ENCODE measurements at places on chromosomes 2 and 18.

DNA sequence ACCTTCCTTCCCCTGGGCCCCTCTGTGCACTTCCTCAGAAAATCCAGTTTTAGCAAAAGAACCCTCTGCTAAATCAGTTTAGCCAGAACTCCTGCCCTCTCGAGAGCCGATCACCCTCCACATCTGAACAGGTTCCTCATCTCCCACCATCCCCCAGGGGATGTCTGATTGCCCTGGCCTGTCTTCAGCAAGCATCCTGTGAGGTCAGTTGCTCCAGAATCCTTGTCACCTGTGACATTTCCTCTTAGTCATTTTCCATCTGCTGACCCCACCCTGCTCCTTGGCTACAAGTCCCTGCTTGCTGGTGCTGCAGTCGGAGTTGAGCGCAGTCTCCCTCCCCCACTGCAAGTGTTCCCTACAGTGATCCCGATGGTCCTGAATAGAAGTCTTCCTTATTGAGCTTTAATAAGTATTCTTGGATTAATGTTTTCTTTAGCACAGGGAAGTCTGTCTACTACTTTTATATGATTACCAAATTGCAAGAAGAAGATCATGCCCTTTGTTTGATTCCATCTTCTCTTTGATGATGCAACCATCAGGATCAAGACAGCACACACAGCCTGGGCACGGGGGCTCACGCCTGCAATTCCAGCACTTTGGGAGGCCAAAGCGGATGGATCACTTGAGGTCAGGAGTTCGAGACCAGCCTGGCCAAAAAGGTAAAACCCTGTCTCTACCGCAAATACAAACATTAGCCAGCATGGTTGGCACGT is 30.9 kb upstream of the UBE2F start:
- DNase-seq = no peak

GRCh38 chr18:27778441-27778840 is 398.5 kb downstream of the CDH2 start:
- DNase-seq = no peak

DNA sequence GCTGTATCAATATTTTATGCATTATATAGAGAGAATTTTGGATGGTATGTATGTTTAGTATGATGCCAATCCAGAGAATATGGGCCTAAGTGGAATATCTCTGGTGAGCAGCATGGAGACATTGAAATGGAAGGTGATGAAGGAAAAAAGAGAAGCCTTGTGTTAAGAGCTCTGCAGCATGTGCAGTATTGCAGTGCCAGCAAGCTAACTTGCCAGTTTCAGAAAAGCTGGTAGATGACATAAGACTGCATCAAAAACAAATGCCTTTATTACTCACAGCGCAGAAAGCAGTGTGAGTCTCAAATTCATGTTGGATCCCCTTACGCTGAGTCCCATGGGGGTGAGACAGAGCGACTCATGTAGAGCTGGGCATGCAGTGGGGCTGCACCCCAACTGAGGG is 280.2 kb downstream of the CTNNA2 start:
- no peak for DNase-seq

DNA sequence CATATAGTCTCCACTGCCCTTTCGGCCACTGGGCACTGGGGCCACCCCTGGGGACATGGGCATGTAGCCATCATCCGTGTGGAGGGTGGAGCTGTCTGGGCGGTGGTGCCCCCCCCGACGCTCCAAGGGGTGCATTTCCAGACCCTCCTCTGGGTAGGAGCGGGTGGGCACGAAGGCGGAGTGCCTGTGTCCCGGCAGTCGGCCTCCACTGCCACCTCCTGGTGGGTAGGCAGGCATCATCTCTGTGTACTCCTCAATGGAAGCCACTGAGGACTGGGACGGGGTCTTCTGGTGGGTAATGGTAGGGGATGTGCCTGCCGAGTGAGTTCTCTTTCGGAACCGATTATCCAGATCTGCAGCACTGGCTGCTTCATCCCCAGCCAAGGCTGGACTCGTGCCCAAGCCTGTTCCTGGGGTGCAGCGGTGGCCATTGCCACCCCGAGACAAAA is 2.8 kb downstream of the IRS1 start:
- DNase-seq = no peak

DNA sequence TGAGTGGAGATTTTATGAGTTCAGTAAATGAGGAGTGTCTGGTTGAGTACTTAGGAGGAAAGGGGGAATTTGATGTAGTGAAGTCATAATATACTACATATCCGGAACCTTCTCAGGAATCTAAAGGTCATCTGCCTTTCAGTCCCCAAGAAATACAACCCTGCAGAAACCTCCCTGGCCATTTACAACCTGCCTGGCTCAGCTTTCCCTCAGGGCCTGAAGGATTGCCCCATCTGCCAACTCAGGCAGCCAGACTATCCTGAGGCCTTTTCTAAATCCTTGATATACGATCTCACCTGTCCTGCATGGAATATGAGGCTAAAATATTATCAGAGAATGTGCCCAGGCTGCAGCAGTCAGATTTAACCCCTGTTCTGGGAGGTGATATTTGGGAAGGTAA is 165.4 kb upstream of the SPOPL start:
- DNase-seq = no peak

GRCh38 chr2:207828361-207829057 is 58.8 kb upstream of the FZD5 start:
- DNase-seq = no peak

DNA sequence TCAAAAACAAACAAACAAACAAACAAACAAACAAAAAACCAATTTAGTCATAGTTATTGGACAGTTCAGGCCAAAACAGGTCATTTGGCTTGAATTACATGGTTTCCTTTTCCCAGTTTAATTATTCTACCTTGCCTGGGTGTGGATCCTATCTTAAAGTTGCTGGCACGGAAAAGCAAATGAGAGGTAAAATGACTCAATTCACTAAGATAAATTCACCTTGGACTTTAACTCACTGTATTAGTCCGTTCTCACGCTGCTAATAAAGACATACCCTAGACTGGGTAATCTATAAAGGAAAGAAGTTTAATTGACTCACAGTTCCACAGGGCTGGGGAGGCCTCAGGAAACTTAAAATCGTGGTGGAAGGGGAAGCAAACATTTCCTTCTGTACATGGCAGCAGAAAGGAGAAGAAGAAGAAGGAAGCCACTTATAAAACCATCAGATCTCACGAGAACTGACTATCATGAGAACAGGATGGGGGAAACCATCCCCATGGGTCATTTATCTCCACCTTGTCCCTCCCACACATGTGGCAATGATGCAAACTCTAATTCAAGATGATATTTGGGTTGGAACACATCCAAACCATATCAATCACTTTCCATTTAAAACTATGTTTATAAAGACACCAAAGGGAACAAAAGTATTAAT is 22.5 kb upstream of the TRAPPC8 start:
- no peak for DNase-seq

GRCh38 chr2:65598996-65599395 is 166.6 kb upstream of the SPRED2 start:
- DNase-seq = no peak

- DNase-seq = no peak
Observed at GRCh38 chr2:4597400-4597799, 894.0 kb downstream of the DCDC2C start.

DNA sequence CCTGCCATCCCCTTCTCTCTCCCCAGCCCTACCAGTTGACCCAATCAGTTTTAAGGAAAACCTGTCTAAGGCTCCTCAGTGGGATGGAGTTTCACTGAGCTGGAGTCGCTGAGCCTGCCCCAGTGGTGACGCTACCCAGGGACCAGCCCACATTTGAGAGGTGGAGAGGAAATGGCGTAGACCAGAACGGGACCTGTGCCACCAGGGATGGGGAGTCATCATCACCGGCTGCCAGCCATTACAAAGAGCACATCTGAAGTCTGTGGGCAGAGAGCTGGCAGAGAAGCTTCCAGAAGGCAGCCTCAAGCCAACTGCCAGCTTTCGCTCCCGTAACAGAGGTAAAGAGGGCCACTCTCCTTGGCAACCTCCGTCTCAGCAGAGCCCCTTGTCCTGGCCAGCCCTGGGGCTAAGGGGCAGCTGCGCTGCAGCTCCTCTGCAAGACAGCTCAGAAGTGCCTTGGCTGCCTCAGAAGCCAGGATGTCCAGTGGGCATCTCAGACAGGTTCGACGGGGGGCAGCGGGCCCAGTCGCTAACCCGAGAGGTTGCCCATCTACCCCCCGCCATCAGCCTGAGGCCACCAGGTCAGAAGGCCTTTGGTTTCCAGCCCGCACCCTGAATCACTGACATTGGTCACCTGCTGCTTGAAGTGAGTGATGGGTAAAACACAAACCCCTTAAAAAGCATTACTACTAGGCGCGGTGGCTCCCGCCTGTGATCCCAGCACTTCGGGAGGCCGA is 15.4 kb downstream of the SDC1 start:
- no peak for DNase-seq

- DNase-seq = no peak
Observed at GRCh38 chr2:5453220-5454050, 238.7 kb upstream of the SOX11 start.

DNA sequence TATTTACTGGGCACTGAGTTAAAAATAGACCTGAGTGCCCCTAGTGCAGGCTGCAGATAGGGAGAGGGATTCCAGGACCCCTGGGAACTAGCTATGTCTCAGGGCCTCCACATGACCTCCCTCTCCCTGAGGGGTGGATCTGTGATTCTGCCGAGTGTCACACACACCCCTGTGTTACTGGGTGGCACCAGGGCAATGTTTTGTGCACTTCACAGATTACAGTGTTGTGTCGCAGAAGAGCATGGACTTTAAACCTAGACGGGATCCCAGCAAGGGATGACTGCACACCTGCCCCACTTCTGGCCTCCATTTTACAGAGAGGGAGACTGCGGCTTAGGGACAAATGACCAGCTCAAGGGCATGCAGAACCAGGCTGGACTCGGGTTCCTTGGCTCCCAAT is 65.6 kb downstream of the ZFP36L2 start:
- DNase-seq = no peak

- DNase-seq = no peak
Observed at GRCh38 chr18:53752781-53753367, 471.6 kb downstream of the MBD2 start.

GRCh38 chr2:142983174-142983573 is 105.7 kb downstream of the KYNU start:
- no peak for DNase-seq

Data from AG04449 (cell line).